ENCODE measurements at places on chromosomes 16 and 17.

GRCh38 chr17:77127735-77128361 lies 12.9 kb upstream of the SEC14L1 start:
- DNase-seq = no peak

DNA sequence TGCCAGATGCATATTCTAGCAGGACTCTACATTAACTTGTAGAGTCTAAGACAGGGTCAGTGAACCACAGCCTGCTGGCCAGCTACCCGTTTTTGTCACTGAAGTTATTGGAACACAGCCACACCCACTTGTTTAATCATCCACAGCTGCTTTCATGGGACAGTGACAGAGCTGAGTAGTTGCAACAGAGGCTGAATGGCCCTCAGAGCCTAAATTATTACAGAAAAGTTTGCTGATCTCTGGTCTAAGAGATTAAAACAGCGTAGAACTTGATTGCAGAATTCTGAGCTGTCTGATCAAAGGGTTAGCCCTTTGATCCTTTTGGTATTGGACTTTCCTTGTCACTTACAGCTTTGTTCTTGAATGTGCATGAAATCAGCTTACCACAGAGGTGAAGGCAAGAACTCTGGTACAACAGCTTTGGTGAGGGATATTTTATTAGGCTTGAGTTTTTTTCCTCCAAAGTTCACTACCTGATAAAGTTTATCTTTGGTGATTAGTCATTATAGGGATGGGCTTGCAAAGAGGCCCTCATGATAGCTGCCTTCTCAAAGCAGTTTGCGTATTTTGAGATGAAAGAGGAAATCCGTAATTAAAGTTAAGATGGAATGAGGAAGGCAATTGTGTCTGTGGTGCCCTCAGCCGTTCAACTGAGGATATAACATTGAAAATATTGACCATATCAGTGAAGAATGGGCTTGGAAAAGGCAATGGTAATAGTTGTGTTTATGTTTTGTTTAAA lies 23.6 kb downstream of the ALDH3A2 start:
- no peak for DNase-seq

GRCh38 chr17:1180958-1181752 lies 1.4 kb upstream of the ABR start:
- no peak for DNase-seq

GRCh38 chr17:33777674-33778073 lies 477.4 kb upstream of the CCL2 start:
- no peak for DNase-seq

DNA sequence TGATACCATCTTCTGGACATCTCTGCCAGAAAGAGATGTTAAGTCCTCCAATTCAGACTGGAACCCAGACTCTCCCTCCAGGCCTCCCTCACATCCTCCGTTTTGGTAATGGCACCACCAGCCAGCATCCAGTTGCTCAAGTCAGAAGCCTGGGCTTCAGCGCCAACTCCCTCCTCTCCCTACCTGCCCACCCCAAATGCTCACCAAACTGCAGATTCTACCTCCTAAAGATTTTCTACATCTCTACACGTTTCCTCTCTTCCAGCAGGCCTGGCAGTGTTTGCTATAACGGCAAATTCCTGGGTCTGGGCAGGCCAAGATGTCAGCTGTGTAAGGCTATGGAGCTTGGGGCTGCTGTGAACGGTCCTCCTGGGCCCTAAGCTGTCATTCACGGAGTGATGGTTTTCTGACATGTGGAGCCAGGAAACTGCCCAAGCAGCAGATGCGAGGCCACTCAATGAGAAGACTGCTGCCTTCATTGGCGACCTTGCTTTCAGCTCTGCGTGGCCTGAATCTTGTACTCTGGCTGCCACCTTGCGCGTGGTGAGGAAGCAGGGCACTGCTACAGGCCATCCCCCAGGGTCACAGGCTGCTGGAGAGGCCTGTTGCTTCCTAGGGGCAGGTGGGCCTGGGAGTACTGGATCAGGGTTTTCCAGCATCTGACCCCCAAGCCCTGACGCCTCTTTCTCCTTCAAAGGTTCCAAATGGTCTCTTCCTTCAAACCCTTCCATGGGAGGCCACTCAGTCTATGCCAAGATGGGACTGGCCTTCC lies 37.7 kb downstream of the TBX4 start:
- no peak for DNase-seq

DNA sequence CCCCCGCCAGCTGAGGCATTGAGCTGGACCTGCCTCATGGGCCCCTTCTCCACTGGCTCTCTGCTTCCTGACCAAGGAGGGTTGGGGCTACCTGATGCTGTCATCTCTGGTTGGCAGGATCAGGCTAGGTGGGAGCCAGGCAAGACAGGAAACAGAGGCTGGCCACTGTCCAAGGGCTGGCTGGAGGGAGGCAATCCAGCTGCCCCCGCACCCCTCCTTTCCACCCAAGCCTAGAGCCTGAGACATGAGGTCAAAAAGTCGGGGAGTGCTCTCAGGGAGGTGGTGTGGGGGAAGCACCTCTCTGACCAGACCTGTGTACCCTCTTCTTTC lies 14.5 kb downstream of the NGFR start:
- DNase-seq = no peak

- DNase-seq = no peak
Observed at GRCh38 chr16:54165912-54166865, 120.4 kb downstream of the IRX3 start.

GRCh38 chr16:83956336-83957289 lies 3.6 kb downstream of the OSGIN1 start:
- peak; percentile 71 for DNase-seq

DNA sequence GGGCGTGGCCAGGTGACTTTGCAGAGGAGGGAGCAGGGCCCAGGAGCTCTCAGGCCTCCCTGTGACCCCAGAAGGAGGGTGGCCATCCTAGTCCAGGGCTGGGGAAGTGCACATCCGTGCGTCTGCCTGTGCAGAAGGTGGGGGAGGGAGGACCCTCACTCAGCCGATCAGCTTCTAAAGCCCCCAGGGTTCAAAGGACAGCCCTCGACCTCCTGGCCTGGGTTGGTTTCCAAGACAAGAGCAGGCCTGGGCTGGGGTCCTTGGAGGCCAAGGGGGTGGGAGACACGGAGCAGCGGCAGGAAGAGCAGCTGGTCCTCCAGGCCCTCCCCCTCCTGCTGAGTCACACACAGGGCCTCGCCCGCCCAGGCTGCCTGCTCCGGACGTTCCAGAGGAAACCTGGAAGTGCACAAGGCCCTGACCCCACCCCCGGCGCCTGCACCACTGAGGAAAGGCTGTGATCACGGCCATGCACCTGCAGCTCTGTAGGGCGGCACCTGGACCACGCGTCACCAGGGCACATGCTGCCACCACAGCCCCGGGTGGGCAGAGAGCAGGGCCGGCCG lies 67.1 kb upstream of the ZNF469 start:
- DNase-seq = peak; percentile 90

- peak; percentile 53 for DNase-seq
Observed at GRCh38 chr17:36602924-36603384, 1.6 kb downstream of the MRM1 start.

GRCh38 chr17:46984341-46984740 lies 5.3 kb upstream of the RPRML start:
- no peak for DNase-seq

All from PC-9 (cell line).